Fibroblast of skin of back (primary cell): ENCODE measurements at places on chromosomes 4 and X.

DNA sequence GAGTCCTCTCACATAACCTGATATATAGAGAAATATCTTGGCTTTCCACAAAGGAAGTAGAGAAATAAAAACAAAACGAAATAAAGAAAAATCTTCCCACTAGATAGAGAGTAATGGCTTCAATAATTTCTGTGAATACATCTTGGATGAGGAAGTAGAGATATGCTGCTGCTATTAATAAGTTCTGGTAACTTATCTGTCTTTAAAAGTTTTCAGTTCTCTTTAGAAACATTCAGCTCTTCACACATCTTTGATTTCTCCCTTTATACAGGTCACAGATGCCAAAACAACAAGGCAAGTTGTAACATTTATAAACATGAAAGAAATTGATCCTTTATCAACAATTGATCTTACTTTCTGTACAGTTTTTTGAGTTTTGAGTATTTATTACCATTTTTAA lies 615.8 kb downstream of the TRAM1L1 start:
- no peak for DNase-seq

DNA sequence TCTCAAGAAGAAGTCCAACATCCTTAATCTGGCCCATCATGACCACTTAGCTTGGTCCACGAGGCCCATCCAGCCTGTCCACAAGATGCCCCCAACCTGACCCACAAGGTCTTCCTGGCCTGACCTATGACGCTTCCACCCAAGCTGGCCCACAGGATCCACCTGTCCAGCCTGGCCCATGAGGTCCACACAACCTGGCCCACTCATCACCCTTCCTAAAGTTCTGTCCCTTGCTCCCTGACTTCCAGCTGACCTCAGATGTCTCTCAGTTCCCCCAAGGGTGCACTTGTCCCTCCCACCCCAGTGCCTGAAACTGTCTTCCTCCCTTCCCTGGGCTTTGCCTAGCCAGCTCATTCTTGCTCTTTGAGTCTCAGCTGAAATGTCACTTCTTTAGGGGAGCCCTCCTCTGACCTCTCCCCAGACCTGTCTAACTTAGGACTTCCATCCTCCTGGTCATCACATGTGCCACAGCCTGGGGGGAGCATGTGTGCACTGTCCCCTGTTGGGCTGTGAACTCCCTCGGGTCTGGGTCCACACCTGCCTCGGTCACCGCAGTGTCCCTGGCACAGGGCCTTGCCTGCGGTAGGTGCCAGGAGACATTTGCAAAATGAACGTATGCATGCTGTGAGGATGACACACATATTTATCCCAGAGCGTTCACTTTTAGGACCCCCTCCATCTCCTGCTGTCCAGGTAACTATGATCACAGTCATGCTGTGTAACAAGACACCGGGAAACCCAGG lies 61.7 kb downstream of the EVC start:
- DNase-seq, result no peak

DNA sequence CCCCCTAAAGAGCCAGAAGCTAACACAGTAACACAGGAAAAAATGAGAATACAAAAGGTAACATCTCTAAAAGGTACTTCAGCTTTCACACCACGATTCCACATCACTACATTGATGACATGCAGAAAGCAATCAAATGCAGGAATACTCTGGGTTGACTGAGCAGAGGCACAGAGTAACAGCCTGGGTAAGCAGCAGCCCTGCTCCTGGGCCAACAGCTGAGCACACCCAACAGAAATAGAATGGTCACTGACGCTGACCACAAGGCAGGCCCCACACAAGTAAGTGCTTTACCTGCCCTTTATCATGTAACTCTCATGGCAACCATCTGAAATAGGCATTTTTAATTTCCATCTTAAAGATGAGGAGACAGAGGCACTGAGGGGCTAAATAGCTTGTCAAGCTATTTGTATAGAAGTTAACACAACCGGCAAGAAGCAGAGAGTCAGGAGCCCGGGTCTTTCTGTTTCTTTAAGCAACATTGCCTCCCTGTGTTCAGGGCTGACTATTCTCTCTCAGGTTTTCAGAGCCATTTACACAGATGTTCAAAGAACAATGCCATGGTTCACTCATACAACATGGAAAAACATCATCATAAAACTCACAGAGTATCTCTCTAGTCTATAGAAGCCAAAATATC lies 168.9 kb downstream of the ZNF674 start:
- DNase-seq, result peak; percentile 58

GRCh38 chrX:106919932-106920452 lies at the start of gene CLDN2:
TSS of gene CLDN2 (plus strand) at chrX:106920402. CDS start at chrX:106928229, 7,827 bp downstream.
- no peak for DNase-seq

DNA sequence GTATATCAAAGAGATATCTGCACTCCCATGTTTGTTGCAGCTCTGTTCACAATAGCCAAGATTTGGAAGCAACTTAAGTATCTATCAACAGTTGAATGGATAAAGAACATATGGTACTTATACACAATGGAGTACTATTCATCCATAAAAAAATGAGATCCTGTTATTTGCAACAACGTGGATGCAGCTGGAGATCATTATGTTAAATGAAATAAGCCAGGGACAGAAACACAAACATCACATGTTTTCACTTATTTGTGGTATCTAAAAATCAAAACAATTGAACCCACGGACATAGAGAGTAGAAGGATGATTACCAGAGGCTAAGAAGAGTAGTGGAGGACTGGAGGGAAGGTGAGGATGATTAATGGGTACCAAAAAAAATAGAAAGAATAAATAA lies 14.2 kb downstream of the IQCM start:
- no peak for DNase-seq

DNA sequence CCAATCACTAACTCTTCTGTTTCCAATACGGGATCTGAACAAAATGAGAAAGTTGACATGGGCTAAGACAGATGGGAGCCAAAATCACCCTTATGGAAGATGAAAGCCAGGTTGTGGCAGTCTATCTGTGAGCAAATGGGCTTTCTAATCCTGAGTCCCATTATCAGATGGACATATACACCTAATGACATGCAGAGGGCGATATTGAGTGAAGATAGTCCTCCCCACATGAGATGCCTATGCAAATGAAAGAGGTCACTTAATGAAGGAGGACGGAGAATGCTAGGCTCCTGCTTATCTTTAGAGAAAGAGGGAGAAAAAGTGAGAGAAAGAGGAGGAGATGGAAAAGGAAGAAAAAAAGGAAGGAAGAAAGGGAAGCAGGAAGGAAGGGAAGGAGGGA lies 547.5 kb downstream of the NLGN4X start:
- peak; percentile 34 for DNase-seq

DNA sequence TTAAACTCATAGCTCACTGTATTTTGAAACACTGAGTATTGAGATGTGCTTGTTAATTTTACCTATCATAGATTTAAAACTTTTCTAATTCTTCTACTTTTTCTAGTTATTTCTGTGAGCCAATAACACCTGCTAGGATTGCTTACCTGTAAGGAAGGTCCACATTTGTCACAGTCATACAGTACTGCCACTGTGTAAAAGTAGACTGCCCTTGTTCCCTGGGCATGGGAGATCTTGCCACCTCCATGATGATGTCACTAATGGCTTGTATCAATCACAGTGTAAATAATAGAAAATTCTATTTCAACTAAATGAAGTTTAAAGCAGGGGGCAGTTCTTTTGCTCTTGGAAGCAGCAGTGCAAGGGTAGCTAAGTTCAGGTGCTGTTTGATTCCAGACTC lies 35.9 kb downstream of the GK start:
- no peak for DNase-seq

DNA sequence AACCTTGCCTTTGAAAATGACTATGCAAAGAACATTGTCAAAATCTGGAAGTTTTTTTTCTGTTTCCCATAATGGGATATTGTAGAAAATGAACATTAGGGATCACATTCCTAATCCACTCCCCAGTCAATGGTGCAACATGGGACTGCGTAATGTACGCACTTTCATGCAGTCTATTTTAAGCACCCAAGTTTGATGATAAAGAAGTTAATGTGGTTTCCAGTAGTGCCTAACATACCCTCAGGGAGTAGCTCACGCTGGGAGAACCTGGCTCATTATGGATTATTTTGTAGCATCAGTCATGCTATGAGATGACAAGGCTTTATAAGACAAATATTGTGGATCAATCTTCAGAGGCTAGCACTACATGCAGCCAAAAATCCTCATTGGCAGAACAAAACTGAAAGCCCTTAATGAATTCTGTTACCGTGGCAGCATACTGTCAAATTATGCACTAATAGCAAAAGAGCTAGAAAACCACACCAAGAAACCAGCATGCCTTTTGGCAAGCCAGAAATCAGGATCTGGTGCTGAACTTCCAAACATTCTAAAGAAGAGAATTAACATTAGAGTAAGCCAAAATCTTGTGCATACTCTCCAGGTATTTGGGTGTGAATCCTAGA lies 1392.8 kb upstream of the TENM3 start:
- DNase-seq, result no peak

GRCh38 chrX:55452833-55453124 lies 852 bp downstream of the MAGEH1 start:
- no peak for DNase-seq

DNA sequence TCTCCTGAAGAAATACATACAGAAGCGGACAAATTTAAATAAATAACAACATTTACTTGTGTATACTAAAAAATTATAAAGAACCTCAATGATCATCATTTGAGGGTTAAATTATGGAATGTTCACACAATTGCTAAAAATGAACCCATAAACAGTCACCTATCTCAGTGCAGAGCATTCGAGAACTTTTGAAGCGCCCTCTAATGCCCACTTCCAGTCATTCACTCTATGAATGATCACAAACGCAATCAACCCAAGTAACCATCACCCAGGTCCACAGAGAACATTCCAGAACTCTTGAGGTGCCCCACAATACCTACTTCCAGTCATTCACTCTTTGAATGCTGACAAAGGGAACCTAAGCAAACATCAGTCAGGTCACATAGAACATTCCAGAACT lies 103.5 kb upstream of the PLAC1 start:
- peak; percentile 19 for DNase-seq

GRCh38 chr4:87734084-87734483 lies 65.3 kb upstream of the IBSP start:
- DNase-seq, result no peak

DNA sequence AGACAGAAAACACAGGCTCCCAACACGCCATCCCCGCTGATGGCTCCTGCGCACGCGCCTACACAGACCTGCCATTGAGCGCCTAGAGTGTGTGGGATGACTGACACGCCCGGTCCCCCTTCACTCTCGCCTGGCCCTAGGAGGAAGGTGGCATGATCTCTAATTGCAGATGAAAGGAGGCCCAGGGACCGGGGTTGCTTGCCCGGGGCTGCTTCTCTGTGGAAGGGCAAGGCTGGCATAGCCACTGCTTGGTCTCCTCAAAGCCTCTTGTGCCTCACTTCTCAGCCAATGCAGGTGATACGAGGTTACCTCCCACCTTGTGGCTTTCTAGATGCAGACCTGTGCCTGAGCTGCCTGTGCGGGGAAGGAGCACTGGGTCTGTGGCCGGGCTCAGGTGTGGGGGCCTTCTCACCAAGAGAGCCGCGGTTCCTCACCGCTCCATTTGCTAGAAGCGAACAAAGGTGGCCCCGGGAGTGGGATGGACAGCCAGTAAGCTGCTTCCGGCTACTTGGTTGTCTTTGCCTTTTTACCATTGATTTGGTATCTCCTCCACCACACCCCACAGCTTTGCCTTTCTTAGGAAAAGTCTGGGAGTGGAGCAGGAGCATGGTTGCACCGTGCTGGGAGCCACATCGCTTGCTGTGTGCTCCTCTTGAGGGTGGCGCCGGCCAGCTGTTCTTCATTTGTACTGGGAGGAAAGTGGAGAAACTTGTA lies 47.0 kb downstream of the TBC1D14 start:
- no peak for DNase-seq

GRCh38 chr4:186790630-186791029 lies 67.0 kb upstream of the FAT1 start:
- peak; percentile 81 for DNase-seq
